ENCODE measurements at places on chromosomes 5 and 9.

- no peak for DNase-seq
Measured at GRCh38 chr5:179534431-179534830, 15.9 kb upstream of the RUFY1 start.

DNA sequence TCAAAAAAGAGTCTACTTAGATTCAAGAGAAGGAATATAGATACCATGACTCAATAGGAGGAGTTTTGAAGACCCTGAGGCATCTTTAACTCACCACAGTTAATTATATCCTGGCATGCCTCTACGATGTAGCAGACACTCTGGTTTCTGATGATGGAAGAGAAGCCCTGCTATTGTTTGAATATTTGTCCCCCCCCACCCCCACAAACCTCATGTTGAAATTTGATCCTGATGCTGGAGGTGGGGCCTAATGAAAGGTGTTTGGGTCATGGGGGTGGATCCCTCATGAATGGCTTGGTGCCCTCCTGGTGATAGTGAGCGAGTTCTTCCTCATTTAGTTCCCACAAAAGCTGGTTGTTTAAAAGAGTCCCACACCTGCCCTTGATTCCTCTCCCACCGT lies 147.9 kb upstream of the TBCA start:
- DNase-seq: peak; percentile 14

DNA sequence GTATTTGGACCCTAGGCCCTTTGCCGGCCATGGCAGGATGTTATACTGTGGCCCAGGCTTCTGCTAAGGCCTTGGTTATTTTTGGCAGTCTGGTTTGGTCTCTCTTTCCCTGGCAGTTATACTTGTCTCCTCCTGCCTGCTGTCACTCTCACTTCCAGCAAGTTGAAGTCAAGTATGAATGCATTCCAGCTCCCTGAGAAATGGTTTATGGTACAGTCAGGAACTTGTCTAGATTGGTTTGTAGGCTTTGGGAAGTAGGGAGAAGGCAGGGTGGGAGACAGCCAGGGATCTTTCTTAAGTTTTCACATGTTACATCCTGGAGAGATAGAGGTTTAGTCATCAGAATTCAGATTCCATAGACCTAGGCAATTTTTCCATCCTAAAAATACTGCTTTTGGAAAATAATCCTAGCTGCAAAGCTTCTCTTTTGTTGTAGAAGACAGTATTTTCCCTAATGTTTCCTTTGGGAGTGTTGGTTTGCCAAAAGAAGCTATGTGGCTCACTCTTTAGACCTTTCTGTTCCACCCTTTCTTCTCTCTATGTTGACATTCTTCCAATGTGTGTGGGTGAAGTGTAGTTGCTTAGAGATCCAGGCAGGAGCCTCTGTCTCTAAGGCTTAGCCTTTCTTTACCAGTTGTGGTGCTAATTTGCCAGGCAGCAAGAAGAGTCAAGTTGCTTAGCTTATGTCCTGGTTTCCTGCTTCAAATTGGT lies 2.5 kb upstream of the KDM3B start:
- DNase-seq: no peak

DNA sequence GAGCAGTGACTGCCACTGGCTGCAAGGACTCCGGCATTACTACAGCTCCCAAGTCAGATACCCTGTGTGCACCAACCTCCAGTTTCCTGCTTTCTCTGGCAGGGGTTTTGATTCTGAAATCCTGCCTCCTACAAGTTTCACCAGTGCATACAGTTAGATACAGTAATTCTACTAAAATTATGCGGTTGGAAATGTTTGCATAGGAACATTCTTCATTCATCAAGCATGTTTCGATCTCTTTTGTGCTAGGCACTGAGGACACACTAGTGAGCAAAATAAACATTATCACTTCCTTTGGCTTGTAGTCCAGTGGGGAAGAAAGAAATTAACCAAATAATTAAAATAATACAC lies 152.2 kb downstream of the TMEM167A start:
- no peak for DNase-seq

- no peak for DNase-seq
Measured at GRCh38 chr5:56569076-56569475, 246.3 kb upstream of the MAP3K1 start.

- no peak for DNase-seq
Measured at GRCh38 chr9:87606841-87607521, 109.3 kb downstream of the DAPK1 start.

DNA sequence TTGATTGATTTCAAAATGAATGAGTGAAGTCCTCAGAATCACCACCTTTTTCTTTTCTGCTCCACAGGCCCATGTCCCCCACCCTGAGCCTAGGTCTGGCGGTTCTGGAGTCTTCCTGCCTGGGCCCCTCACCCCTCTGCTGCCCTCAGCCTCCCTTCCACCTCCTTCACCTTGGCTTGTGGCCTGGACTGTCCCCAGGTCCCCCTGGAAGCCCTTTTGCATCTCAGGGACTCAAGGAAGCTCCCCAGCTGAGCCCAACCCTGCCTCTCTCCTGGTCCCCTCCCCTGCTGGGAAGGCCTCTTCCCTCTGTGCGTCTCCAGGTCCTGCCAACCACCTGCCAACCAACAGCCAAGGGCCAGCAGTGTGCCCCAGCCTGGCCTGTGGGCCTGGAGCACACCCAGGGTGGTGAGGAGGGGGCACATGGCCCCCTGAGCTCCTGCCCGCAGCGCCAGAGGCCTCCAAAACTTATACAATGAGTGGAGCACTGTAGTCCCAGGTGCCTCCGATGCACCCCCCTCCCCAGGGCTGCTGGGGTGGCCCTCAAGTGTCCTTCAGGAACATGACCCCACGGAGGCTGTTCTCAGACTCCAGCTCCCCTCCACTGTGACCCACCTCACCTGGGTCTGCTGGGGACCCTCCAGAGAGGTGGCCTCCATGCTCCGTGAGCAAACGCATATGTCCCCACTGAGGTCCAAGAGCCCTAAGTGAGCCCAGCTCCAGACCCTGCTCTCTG lies 20.3 kb downstream of the GLT6D1 start:
- no peak for DNase-seq

- no peak for DNase-seq
Measured at GRCh38 chr5:109041317-109041716, 293.6 kb downstream of the FER start.

GRCh38 chr5:54470128-54470527 lies 14.6 kb downstream of the HSPB3 start:
- no peak for DNase-seq

DNA sequence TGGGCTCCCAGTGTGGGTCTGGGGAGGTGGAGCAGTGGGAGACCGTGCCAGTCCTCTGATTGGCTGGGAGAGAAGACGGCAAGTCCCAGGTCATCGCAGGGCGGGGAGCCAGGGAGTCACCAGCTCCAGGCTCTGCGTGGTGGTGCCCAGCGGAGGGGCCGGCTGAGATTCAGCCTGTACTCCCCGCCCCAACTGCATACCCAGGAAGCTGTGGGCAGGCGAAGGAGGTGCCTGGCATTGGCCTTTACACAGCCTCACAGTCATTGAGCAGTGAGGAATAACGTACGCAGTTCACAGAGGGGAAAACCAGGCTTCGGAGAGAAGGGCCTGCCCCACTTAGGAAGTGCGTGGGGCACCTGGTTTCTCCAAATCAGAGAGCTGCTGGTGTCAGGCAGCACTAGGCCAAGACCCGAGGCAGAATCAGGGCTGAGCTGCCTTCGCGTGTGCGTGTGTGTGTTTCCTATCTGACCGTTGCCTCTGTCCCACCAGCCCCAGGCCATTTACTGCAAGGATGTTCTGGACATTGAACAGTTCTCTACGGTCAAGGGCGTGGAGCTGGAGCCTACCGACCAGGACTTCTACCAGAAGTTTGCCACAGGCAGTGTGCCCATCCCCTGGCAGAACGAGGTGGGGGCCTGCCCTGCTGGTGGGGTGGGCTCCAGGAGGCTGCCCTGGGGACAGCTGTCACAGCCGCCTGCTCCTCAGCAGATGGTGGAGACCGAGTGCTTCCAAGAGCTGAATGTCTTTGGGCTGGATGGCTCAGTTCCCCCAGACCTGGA lies 6.2 kb upstream of the PRR7 start:
- DNase-seq: no peak

- DNase-seq: peak; percentile 27
Measured at GRCh38 chr5:81242906-81243436, 9.8 kb downstream of the CKMT2 start.

DNA sequence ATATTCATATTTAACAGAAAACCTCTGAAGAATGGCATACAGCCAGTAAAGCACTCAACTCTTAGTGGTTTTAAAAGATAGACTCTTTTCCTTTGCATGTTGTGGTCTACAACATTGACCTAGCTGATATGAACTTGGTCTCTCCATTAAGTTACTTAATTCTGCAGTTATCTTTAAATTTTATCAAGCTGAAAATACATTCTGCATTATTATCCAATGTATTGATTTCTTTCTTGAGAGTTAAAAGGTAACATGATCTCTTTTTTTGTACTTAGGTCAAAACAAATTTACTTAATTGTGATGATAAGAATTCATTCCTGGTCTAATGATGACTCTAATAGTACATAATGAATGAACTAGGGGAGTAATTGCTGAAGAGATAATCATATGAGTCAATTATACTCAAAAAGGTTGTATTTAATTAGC lies 132.9 kb downstream of the STARD4 start:
- no peak for DNase-seq

GRCh38 chr5:158450751-158451171 lies 591.8 kb upstream of the CLINT1 start:
- no peak for DNase-seq

DNA sequence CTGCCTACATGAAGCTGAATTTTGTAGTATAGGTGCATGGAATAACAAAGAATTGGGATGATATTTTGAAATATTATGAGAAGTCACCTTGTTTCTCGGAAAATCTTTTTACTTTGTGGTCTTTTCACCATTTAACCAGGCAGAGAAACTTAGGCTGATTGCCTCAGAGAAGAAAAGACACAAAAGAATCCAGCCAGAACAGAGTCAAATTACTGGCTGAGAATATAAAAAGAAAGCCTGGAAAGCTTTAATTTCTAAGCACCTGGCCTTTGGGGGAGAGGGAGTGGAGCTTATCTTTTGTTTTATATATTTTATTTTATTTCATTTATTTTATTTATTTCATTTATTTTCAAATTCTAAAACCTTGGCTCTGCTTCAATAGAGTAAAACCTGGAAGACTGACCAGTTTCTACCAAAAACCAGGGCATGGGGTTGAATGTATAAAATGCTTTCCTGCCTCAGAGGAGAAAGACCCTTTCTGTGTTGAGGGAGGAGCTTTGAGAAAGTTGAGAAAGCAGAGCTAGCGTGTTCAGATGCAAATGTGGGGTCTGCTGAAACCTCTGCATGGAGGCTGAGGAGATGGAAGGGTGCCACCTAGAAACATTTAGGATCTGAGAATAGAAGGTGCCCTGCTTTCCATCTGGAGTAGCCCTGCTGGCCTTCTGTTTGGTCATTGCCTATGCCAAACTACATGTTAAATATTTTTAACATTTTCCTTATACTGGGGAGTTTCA lies 81.6 kb downstream of the NREP start:
- DNase-seq: no peak

DNA sequence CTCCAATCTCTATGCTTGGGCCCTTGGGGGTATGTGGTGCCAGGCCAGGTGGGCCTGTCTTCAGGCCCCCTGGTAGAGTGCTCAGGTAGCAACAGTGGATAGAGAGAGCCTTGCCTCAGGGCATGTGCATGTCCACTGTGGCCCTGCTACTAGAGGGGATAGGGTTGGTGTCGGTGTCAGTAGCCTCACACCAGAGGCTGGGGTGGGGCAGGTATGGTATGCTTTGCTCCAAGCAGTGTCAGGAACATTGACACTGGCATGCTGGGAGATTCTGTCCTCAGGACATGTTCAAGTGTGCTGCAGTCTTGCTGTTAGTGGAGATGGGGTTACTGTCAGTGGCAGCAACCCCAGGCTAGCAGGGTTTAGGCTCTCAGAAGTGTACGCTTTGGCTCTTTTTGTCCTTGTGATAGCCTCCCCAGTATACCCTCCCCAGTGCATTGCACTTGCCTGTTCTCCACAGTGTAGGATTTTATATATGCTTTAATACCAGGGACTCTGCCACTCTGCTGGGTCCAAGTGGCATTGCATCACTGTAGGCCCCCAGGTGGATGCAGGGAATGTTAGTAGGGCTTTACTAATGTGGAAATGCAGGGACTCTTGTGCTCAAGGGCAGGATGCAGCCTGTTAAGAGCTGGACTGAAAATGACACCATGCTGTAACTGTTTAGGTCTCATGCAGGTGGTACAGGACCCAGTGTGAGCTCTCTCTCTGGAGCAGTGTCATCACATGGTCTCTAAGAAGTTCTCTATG lies 21.6 kb downstream of the RIC1 start:
- DNase-seq: no peak

DNA sequence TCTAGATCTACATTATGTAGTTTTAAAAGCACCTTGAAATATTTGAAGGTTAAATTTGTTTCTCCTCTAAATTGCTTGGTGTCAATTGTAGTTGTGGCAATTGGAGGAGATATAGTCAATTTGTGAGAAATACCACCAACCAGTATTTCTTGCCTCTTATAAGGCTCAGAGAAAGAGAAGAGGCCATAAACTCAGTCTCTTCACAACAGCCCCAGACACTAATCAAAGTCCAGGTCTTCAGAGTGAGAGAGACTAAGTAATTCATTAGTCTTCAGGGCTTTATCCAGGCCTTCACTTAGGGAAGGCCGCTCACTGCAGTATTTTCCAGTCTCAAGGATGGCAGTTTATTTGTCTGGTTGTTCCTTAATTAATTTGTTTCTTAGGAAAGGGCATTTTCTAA lies 168.0 kb upstream of the RGMB start:
- DNase-seq: no peak

- no peak for DNase-seq
Measured at GRCh38 chr9:37840560-37841194, 40.1 kb downstream of the DCAF10 start.

- DNase-seq: no peak
Measured at GRCh38 chr9:6552033-6552432, 93.5 kb downstream of the GLDC start.

DNA sequence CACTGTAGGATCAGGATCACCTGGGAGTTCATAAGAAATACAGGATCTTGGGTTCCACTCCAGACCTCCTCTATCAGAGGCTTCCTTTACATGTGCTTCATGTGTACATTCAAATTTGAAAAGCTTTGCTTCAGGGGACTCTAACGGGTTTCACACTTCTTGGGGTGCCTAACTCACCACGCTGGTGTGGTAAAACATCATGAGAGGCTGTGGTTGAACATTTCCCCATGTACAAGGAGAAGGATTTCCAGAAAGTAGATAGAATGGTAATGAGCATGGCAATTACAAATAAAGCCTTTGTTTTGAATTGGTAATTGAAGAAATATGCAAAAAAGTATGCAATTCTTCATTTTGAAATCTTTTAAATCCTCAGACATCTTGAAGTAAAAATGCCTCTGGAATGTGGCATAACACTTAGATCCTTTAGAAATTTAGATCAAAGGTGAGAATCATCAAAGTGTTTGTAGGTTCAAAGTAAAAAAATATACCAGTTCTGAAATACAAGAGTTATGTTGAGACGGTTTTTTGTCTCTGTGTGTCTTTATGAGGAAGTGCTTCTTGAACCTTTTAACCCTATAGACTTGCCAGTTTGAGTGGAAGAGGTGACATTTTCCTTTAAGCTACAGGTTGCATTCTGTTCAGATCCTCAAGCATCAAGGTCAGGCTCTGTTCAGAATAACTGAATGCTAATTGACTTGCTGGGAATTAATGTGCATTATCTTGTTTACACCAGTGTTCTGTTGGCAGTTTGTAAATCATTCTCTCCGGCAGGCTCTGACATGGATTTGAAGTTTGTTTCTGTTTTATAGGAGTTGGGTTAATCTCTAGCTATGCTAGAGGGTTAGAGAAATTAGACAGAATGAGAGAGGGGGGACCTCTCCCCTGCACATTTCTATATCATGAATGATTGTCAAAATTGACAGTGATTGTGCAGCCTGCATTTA lies 415.3 kb downstream of the MAN2A1 start:
- no peak for DNase-seq
